ENCODE measurements at places on chromosomes 1 and 21. TPM values are rescaled to one million over a fixed set of nuclear protein-coding genes. Genes with fewer than 3 reads are reported as not detected.

Gene VPS26C
- total RNA-seq: 77.0 TPM

Gene RAB29
- 32.3 TPM for total RNA-seq

Gene FCRL2
- not detected for total RNA-seq

Gene PIK3C2B
- 4.7 TPM for total RNA-seq

Gene JAM2
- total RNA-seq: 3.3 TPM

Gene LRRC38
- not detected for total RNA-seq

Gene EVI5
- 54.2 TPM for total RNA-seq

Gene SLAMF8
- not detected for total RNA-seq

Gene ANKRD45
- total RNA-seq: not detected

Gene SLC44A5
- total RNA-seq: 2.2 TPM

Gene KRTAP10-12
- not detected for total RNA-seq

Gene URB1
- total RNA-seq: 30.0 TPM

Gene OLFML3
- total RNA-seq: 24.8 TPM

Gene OR10Z1
- not detected for total RNA-seq

Gene OR2T35
- not detected for total RNA-seq

Gene CRNN
- not detected for total RNA-seq

Gene NMNAT2
- total RNA-seq: 2.3 TPM

Gene SELE
- total RNA-seq: not detected

Gene MSH4
- 0.33 TPM for total RNA-seq

Gene CTXND2
- total RNA-seq: not detected

Gene LINGO4
- total RNA-seq: not detected

Gene LMO4
- 55.0 TPM for total RNA-seq

Gene FALEC
- 0.33 TPM for total RNA-seq

Gene IL10
- not detected for total RNA-seq

Gene MIS18A
- 3.6 TPM for total RNA-seq
